ENCODE measurements at places on chromosomes 3 and 15. TPM values are rescaled to one million over a fixed set of nuclear protein-coding genes. Genes with fewer than 3 reads are reported as not detected.

Gene SLC38A3
- not detected for total RNA-seq

Gene GABRA5
- total RNA-seq = not detected

Gene POPDC2
- total RNA-seq = 1.5 TPM

Gene CDC25A
- total RNA-seq = 0.83 TPM

Gene FANCD2OS
- not detected for total RNA-seq

Gene TOPAZ1
- not detected for total RNA-seq

DNA sequence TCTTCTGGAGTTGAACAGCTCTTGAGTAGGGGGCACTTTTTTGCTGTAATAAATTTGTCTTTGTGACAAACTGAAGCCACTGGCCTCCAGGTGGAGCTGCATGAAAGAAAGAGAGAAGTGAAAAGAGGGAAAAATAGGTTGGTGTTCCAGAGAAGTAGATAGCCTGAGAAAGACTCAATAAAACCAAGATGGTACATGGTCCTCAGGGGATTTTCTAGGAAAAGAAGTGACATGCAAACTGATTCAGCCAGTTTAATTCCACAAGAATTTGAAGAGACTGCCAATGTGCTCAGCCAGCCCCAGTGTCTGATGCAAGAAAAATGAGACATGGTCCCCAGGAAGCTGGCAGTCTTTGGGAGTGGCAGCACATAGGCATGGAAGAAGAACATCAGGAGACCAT is 152.7 kb downstream of the CD47 start:
- no peak for DNase-seq

- no peak for DNase-seq
Observed at GRCh38 chr15:28946803-28947202, 61.0 kb downstream of the APBA2 start.

DNA sequence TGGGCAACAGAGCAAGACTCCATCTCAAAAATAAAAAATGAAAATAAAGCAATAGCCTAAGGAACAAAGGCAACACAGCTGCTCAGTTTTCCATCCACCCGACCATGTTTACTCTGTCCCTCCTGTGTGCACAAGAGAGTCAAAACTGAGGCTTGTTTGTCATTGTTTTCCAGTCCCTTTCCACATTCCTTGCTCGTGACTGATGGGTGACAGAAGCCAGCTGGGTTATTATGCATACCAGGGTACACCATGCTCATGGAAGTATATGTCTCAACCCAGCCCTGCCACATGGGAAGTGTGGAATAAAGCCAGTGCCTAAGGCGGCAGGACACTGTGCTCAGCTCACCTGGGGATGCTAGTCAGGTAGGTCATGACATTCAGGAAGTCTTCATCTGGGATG is 49.5 kb downstream of the MCF2L2 start:
- DNase-seq = no peak

DNA sequence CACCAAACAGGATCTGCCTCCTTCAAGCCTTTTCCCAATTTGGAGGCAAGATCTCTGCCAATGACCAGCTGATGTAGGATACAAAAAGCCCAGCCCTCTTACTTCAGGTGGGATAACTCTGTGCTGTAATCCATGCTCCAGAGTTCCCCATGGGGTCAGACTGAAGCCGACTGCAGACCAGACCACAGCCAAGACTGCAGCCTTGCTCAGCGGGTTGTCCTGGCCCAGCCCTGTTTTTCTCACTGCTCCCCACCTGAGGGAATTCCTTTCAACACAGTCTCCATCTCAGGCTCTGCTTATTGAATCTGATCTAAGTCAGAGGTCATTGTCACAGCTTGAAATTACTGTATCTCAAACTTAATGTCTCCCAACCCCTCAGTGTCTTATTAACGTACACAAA is 207.0 kb downstream of the MYRIP start:
- DNase-seq = no peak

DNA sequence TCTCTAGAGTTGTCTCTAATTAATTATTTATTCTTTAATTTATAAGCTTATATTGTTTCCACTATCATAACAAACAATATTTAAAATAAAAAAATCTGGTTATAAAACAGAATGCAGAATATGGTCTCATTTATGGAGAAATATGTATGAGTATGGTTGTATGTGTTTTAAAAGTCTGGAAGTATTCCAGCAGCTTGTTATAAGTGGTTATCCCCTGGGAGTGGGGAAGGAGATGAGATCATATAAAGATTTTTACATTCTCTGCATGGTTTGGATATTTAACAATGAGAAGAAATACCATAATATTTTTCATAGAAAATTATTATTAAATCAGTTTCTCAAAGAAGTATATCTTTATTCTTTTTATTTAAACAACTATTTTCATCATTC is 135.4 kb upstream of the MB21D2 start:
- DNase-seq = no peak

DNA sequence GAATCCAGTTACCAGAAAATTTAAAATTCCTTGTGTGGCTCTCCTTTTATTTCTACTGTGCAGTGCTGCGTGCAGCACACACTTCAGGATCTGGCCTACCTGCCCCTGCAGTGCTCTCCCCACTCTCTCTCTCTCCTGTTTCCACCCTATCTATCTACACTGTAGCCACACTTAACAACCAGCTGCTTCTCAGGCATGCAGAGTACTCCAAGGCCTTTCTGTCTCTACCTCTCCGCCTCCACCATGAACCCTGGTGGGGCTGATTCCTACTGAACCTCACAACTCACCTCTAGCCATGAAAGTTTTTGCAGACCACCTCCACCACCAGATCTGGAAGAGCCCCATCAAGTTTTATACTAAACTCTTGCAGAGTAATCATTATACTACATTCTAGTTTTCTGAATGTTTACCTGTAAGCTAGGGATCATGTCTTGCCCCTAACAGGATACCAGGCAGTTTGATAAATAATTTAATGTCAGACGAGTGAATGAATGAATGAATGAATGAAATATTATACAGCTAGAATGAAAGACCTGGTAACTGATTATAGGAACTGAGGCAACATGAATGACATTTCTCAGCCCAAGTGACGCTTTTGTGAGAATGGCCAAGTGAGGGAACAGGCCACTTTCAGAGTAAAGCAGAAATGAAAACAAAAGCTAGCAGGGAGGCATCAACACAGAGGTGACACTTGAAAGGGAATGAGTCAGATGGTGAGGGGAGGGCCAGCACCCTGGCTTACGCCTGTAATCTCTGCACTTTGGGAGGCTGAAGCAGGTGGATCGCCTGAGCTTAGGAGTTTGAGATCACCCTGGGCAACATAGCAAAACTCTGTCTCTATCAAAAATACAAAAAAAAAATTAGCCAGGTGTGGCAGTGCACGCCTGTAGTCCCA is 363.5 kb downstream of the FOXP1 start:
- DNase-seq = no peak

- no peak for DNase-seq
Observed at GRCh38 chr3:104397713-104398112, 969.0 kb upstream of the ALCAM start.

DNA sequence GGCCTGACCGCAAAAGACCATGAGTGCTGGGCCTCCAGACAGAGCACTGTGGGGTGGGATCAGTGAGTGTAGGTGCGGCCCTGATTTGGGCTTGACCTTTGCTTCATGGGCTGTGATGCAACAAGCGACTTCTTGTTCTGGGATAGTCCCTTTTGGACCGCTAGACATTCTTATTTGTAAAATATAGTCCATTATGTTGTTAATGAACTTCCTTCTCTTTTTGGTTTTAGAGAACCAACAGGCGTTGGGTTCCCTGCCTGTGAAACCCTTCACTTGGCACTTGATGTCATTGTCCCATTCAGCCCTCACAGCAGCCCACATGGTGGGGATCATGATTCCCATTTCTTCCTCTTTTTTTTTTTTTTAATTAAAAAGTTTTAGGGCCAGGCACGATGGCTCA is 15.8 kb upstream of the TRH start:
- no peak for DNase-seq

GRCh38 chr15:55695432-55695831 is 47.5 kb downstream of the PRTG start:
- DNase-seq = no peak

DNA sequence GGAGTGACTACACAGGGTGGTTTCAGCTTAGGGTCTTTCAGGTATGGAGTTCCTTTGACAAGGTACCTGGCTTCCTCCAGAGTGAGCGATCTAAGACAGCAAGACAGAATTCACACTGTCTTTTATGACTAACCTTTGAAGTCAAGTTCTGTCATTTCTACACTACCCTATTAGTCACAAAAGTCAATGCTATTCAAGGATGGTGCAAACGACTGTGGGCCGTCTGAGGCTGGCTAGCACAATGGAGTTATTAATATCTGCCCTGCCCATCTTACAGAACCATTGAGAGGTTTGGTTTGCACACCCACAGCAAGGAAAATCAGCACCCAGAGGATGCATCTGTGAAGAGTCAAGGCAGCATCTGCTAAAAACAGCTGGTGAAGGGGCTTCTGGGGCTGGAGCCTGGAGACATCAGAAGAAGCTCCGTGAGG is 62.9 kb upstream of the XCR1 start:
- no peak for DNase-seq

- no peak for DNase-seq
Observed at GRCh38 chr15:23420806-23421575, 26.1 kb downstream of the GOLGA6L2 start.

GRCh38 chr3:73624017-73624820 is 522 bp downstream of the PDZRN3 start:
- DNase-seq = no peak

DNA sequence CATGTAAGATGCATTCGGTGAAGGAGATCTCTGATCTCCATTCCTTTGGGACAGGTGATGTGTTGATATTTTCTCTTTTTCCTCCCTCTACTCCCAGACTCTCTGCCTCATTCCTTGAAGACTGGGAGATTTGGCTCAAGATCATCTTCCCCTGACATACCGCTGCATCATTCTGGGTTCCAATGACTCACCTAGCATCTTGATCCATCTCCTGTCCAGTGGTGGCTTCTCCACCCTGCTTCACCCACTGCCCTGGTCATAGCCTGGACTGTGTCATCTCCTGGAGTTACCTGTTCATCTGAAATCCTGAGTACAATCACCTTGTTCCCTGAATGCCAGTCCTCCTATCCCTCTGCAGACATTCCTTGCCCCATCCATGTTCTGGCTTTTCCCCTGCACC is 57.4 kb upstream of the TRAK1 start:
- no peak for DNase-seq

- no peak for DNase-seq
Observed at GRCh38 chr3:197248341-197248740, 50.1 kb downstream of the DLG1 start.

- no peak for DNase-seq
Observed at GRCh38 chr3:143794793-143795462, 53.3 kb downstream of the SLC9A9 start.

- no peak for DNase-seq
Observed at GRCh38 chr3:21898316-21898715, 147.3 kb upstream of the ZNF385D start.

DNA sequence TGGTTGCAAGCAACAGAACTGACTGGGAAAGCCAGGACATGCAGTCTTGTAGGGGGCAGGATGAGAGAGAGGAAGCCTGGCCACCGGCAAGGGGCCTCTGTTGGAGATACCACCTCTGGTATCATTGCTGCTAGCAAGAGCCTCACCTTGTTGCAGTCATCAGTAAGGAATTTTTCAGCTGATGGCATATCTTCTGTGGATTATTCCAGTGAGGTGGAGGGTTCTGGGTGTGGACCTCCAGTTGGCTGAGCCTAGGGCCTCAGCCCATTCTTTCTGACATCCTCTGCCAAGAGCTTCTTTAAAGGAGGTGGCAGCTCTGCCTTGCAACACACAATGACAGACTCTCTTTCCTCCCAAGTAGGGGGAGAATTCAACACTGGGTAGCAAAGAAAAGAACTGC is 128.9 kb downstream of the AQP9 start:
- no peak for DNase-seq

DNA sequence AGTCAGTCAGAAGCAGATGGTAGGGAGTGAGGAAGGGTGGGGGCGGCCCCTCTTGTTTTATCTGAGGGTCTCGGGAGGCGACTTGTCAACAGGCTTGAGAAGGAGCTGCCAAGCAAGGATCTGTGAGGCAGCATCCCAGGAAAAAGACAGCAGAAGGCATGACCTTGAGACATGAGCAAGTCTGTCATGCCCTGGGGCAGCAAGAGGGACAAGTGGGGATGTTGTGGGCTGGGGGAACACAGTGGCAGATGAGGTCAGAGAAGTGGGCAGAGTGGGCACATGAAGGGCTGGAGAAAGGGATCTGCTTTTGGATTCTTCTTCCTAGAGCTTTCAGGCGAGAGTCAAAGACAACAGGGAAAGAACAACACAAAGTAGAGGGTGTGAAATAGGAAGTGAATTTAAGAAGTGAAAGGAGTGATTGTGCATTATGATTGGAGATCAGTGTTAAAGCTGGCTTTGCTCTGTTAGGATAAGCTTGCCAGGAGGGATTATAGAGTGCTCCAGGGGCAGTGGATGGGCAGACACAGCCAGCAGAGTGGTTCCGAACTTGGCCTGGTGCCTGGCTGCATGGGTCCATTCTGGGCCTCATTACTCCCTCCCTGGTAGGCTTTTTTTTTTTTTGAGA is 73.3 kb downstream of the USP13 start:
- no peak for DNase-seq

DNA sequence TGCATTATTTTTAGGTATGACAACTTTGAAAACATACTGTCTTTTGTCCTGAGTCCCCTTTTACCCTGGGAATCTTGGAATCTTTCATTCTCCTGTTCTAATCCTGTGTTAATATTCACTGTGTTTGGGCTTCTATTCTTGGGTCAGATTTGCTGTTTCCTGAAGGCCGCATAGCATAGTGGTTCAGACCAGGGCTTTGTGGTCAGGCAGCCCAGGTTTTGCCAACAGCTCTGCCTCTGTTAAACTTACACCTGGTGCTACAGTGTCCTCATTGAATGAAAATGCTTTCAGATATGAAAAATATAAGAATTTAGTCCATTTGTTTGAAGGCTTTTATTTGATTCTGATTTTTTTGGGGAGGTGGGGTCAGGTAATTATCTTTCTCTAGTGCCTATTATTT is 58.4 kb downstream of the SLC25A26 start:
- DNase-seq = no peak

DNA sequence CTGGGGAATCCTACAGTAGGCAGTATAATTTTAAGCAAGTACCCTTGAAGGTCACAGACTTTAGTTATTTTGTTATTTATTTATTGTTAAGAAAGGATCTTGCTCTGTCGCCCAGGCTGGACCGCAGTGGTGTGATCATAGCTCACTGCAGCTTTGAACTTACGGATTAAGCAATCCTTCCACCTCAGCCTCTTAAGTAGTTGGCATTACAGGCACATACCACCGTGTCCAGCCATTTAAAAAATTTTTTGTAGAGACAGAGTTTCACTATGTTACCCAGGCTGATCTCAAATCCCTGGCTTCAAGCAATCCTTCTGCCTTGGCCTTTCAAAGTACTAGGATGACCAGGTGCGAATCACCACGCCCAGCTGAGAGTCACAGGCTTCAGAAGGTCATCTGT is 22.1 kb upstream of the SH3BP5 start:
- no peak for DNase-seq

- peak; percentile 74 for DNase-seq
Observed at GRCh38 chr3:187744169-187745151, 808 bp downstream of the BCL6 start.

All from lower lobe of right lung (tissue), 2 donors.